ENCODE measurements at places on chromosomes 2 and 18.

DNA sequence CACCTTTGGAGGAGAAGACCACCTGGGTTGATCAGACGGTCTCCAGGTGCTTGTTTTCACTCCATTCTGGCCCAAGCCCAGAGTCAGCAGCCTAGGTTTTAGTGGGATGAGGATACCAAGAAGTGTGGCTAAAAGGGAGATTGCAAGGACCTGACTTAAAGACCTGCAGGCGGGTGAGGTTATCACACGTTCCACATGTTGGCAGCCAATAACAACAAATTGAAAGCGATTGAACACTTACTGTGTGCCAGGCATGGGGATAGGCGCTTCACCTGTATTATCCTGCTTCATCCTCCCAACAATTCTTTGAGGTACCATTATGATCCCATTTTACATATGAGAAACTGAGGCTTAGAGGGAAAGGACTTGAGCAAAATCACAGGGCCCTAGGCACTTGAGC, 5.0 kb downstream of the ARL4C start:
- DNase-seq, result no peak

GRCh38 chr18:28412521-28412920, 235.6 kb upstream of the CDH2 start:
- DNase-seq, result no peak

- no peak for DNase-seq
These were observed 162.9 kb downstream of the CNTNAP5 start for GRCh38 chr2:124187948-124188347.

- no peak for DNase-seq
These were observed 34.8 kb downstream of the ADNP2 start for GRCh38 chr18:80143881-80144280.

- DNase-seq, result peak; percentile 71
These were observed 53.2 kb upstream of the CUL3 start for GRCh38 chr2:224638301-224638823.

- DNase-seq, result no peak
These were observed 1283.0 kb upstream of the CDH2 start for GRCh38 chr18:29459972-29460371.

GRCh38 chr2:122831649-122832048, 1076.2 kb downstream of the TSN start:
- no peak for DNase-seq

Measured in GM12864 (cell line).